ENCODE measurements at places on chromosomes 11 and 22. TPM values are rescaled to one million over a fixed set of nuclear protein-coding genes. Genes with fewer than 3 reads are reported as not detected.

Gene APOA5
- not detected for total RNA-seq

Gene ALX4
- total RNA-seq, result not detected

Gene KRTAP5-9
- total RNA-seq, result not detected

Gene FOXRED1
- 15.2 TPM for total RNA-seq
